ENCODE measurements at places on chromosomes 3 and 15. TPM values are rescaled to one million over a fixed set of nuclear protein-coding genes. Genes with fewer than 3 reads are reported as not detected.

The CLDN16 gene
- polyA plus RNA-seq: 0.41 TPM

The ZIC1 gene
- polyA plus RNA-seq: 207 TPM

The RLBP1 gene
- polyA plus RNA-seq: 3.6 TPM

The LYZL4 gene
- polyA plus RNA-seq: not detected

The PSTPIP1 gene
- 2.0 TPM for polyA plus RNA-seq

The MRPS11 gene
- 67.7 TPM for polyA plus RNA-seq

The DUOXA2 gene
- not detected for polyA plus RNA-seq

The OR4M2 gene
- not detected for polyA plus RNA-seq

The APOD gene
- polyA plus RNA-seq: 195 TPM

The PLS1 gene
- 3.1 TPM for polyA plus RNA-seq

The STRIT1 gene
- 0.59 TPM for polyA plus RNA-seq

The CFAP161 gene
- 2.5 TPM for polyA plus RNA-seq

The KIF15 gene
- 13.5 TPM for polyA plus RNA-seq

The UNC13C gene
- polyA plus RNA-seq: 13.8 TPM

The C15orf61 gene
- polyA plus RNA-seq: 13.3 TPM

The LXN gene
- polyA plus RNA-seq: 15.6 TPM

The SOX14 gene
- 0.92 TPM for polyA plus RNA-seq

The LSG1 gene
- 33.2 TPM for polyA plus RNA-seq

The CCR9 gene
- 0.51 TPM for polyA plus RNA-seq

The ADAMTS7 gene
- 13.5 TPM for polyA plus RNA-seq

The CPN2 gene
- polyA plus RNA-seq: not detected

The GNAT1 gene
- 0.29 TPM for polyA plus RNA-seq

The SERPINI1 gene
- polyA plus RNA-seq: 64.1 TPM

The PLSCR2 gene
- 0.30 TPM for polyA plus RNA-seq

The RPSA gene
- 1,302 TPM for polyA plus RNA-seq

The NSMCE3 gene
- 10.0 TPM for polyA plus RNA-seq

The CHRFAM7A gene
- 8.3 TPM for polyA plus RNA-seq

Data from spinal cord (tissue), 10 donors.